Muscle of arm (tissue), 14 donors: ENCODE measurements at places on chromosomes 7 and 10. TPM values are rescaled to one million over a fixed set of nuclear protein-coding genes. Genes with fewer than 3 reads are reported as not detected.

DNA sequence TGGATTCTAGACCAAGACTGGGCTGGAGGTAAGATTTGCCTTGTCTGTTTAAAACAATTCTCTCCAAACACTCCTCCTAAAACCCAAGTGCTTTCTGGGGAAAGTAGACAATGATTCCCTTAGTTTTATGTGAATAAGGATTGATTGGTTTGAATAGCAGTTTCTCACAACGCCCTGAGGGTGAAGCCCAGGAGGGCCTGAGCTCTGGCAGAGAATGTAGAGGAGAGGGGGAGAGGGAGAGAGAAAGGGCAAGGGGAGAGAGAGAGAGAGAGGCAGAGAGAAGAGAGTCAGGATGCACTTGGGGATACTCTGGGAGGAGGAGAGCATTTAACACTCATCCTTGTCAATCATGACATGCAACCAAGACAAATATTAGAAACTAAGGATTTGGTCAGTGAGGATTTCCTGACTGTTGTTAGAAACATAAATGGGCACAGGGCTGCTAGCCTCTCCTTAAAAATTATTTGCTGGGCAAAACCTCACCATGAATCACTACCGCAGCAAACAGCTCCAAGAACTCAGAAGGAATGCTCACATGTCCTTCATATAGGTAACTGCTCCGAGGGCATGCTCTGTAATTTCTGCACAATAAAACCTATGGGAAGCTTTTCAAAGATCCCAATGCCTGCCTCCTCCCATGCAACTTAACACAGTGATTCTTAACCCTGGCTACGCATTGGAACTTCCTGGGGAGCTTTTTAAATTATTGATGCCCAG is 55.2 kb upstream of the RAPGEF5 start:
- no peak for DNase-seq

GRCh38 chr7:75776295-75776971 is 4.4 kb upstream of the CCL26 start:
- DNase-seq: no peak

DNA sequence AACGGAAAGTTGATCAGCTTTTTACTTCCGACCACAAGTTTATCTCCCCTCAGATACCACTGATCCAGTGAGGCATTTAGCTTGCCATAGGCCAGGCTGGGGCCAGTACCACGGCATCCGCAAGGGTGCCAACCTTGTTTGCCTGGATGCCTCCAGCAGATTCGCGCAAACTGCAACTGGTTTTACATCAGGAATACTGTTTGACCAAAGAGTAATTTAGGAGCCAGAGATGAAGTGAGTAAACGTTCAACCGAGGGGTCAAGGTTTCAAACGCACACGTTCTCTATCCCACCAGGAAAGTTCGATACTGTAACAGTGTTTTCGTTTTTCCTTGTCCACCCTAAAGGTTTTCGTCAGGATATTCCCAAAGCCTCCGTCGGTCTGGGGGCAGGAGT is 266 bp upstream of the MDFIC start:
- no peak for DNase-seq

DNA sequence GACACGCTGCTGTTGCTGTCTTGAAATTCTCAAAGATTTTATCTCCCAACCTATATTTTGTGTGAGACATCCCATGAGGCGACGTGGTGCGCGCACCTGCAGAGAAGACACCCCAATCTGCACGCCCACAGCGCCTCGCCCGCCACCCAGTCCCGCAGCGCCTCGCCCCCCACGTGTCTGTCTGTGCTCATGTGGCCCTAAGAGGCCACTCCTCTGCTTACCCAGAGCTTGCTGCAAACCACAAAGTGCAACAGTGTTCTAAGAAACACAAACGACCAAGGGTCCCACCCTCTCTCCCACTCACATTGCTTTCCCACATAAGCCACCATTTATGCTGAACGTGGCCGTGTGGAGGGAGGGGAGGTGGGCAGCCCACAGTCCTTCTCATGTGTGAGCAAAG is 287.2 kb downstream of the PTPRN2 start:
- DNase-seq: no peak

- no peak for DNase-seq
Observed at GRCh38 chr10:6973899-6974298, 393.8 kb upstream of the PRKCQ start.

- DNase-seq: no peak
Observed at GRCh38 chr10:72056113-72056512, 32.2 kb downstream of the SPOCK2 start.

DNA sequence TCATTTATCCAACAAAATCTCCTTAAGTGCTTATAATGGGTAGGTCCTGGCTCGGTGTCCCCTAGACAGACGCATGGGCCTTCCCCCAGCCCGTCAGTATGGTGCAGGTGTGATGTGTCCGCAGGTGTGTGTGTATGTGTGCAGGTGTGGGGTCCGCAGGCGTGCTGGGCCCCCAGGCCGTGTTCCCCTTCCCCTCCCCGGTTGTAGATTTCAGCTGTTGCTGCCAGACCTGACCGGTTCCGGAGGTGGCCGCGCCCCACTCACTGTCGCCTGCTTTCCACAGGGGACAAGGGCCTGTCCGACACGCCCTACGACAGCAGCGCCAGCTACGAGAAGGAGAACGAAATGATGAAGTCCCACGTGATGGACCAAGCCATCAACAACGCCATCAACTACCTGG is 50.5 kb downstream of the FIGNL1 start:
- no peak for DNase-seq

- peak; percentile 46 for DNase-seq
Observed at GRCh38 chr10:86439544-86439943, 72.9 kb upstream of the GRID1 start.

GRCh38 chr7:16115374-16115773 is 306.0 kb downstream of the CRPPA start:
- DNase-seq: no peak

GRCh38 chr7:45253368-45253767 is 95.8 kb downstream of the RAMP3 start:
- no peak for DNase-seq

GRCh38 chr7:23012908-23013714 is 819 bp downstream of the HYCC1 start:
- no peak for DNase-seq

GRCh38 chr7:15461576-15461975 is 100.2 kb downstream of the AGMO start:
- DNase-seq: peak; percentile 48

DNA sequence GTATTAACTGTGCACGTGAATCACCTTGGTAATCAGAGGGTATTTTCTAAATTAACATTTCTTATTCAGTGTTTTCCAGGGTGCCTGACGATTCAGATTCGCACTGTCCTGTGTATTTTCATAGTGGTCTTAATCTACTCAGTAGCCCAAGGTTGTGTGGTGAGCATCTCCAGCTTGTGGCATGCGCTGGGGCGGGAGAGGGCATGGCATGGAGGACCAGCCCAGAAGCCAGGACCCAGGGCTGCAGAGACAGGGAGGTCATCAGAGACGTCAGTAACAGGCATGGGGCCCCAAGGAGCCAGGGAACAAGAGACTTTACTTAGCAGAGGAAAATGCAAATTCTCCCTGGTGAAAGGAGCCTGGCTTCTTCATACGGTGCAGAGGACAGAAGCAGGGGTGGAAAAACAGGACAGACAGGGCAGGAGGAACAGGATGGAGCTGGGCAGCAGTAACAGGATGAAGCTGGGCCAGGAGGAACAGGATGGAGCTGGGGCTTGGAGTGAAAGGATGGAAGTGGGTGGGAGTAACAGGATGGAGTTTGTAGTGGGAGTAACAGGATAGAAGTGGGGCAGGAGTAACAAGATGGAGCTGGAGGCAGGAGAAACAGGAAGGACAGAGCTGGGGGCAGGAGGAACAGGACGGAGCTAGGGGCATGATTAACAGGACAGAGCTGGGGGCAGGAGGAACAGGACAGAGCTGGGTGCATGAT is 110.9 kb downstream of the ADCY1 start:
- no peak for DNase-seq

Gene MMP21
- 0.36 TPM for polyA plus RNA-seq

Gene WNT8B
- not detected for polyA plus RNA-seq

Gene IGFBP3
- 240 TPM for polyA plus RNA-seq

Gene CPVL
- polyA plus RNA-seq: 32.0 TPM

Gene COX15
- 41.5 TPM for polyA plus RNA-seq

Gene AKR1D1
- 0.11 TPM for polyA plus RNA-seq
